Caudate nucleus (tissue), 63 donors: ENCODE measurements at places on chromosomes 12 and 14.
A peak's percentile ranks its signal among the peaks of the same experiment; 100 is the strongest.

- peak; percentile 60 for DNase-seq
Measured at GRCh38 chr12:120725659-120726509, at the start of gene ACADS. ACADS (plus strand) TSS chr12:120725826; CDS start chr12:120725886, 60 bp downstream.

DNA sequence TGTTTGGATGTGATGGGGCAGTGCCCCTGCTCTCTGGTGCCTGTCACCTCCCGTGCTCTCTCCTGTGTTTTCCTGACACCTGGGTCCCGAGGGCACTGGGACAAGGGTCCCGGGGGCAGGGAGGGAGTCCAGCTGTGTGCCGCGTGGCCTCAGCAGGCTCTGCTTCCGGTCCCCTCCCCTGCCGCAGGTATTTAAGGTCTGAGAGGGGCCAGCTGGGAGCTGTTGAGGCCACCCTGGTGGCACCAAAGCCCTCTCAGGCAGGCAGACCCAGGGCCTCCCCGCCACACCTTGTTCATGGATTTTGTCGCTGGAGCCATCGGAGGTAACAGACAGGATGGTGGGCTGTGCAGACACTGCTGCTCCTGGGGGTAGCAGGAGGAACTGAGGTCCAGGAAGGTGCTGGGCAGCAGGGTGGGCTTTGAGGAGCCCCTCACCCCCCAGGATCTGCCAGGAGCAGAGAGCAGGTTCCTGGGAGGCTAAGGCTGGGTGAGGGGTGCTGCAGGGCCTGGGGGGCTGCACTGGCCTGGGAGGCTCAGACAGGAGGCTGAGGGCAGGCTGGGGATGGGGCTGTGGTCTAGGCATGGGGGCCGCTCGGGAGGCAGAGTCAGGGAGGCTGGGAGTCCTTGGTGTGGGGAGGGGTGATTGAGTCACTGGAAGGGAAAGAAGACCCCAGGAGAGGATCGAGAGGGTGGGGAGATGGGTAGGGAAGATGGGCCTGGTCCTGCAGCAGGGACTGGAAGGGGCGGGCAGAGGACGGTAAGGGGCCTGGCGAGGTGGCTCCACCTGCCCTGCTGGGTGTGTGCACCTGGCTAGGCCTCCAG lies at the start of gene SLC25A47:
Gene SLC25A47 (plus strand): TSS at position 219 of the 821 bp plus-strand sequence. CDS start 76 bp downstream, at position 295.
- no peak for DNase-seq

DNA sequence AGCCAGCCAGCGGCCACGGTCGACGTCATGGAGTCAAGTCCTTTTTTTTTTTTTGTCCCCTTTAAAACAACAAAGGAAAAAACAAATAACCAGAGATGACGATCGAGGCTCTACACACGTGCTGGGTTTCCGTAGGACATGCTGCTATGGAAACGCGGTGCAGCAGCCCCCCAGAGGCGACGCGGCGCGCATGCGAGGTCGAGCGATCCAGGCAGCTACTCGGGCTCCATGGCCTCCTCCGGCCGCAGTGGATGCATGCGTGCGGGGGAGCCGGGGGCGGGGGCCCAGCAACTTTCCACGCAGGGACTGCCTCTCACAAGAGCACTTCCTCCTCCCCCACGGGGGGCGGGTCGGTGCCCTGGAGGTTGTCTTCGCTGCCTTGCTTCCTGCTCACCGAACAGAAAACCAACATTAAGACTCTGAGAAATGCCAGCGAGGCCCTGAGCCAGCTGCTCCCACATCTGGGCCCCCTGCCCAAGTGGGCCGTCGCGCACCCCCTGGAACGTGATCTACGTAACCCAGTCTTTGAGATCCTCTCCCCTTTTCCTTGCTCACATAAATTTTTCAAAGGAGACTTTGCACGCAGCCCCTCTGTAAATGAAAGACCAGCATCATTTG lies 30.7 kb downstream of the P2RX4 start:
- peak; percentile 35 for DNase-seq

DNA sequence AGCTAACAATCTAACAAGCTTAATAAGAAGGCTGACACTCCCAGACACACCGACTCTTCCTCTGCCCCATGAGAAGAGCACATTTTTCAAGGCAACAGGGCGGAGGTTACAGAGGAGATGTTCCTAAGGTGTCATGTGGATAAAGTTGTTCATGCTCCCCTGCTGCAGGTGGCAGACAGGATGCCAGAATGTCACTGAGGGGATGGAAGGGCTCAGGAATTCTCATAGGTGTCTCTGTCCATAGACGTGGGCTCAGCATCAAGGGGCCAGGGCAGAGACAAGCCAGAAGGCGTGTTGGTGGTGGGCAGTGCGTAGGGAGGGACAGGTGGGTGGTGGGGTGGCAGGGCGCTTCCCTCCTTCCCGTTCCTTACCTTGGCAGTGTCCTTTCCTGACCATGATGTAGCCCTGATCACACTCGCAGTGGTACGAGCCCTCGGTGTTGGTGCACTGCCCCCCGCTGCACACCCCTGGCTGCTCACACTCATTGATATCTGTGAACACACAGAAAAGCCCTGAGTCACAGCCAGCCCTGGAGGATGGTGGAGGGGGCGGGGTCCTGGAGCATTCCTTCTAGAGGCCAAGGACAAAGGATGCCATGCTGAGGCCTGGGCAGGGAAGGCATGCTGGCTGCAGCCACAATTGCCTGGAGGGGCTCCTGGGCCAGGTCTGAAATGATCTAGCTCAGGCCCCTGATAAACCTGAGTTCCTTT lies 23.0 kb downstream of the ISCA2 start:
- DNase-seq = no peak

- peak; percentile 2 for DNase-seq
Measured at GRCh38 chr14:32985866-32986265, 47.2 kb downstream of the NPAS3 start.

- DNase-seq = no peak
Measured at GRCh38 chr12:108815875-108816594, 41.3 kb downstream of the SSH1 start.

GRCh38 chr12:64099397-64099796 lies 122.7 kb downstream of the KICS2 start:
- DNase-seq = no peak

- DNase-seq = no peak
Measured at GRCh38 chr12:104740668-104741067, 217.4 kb downstream of the SLC41A2 start.

DNA sequence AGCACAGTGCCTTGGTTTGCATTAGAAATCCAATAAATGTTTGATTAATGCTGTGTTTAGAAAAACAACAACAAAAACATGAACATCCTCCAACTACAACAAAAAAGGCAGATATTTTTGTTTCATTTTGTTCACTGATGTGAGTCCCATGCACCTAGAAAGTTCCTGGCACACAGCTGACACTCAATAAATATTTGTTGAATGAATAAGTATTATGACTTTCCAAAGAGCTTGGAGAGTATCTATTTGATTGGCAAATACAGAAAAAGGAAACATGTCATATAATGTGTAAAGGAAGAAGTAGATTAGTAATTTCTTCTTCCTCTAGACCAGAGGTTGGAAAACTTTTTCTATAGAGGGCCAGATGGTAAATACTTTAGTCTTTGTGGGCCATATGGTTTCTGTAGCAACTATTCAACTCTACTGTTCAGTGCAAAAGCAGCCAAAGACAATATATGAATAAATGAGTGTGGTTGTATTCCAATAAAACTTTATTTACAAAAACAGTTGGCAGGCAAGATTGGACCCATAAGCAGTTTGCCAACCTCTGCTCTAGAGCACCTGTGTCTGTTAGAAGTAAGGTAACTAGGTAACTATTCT lies 312.3 kb upstream of the DIO2 start:
- DNase-seq = no peak

DNA sequence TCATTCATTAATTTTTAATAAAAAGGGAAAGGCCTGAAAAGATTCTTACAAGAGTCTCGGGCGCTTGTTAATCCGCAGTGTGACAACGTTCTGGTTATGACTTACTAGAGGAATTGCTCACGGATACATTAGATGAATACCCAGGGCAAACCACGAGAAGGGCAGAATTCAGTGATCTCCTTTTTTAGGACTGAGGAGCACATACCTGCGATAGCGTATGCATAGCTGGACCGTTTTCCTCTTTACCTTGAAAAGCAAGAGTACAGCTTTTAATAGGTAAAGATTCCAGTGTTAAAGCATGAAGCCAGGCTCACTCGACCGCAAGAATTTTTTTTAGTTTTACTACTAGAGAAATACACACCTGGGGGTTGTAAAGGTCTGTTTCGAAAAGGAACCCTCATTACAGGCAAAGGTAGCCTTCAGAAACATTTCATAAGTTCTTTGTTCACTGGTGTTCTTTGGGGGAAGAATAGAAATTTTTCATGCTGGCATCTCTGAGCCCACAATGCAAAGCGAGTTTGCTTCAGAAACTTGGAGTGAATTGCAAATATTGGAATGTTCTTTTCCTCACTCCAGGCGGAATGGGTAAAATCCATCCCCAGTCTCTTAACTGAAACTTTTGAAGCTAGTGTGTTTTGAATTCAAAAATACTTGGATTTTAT lies 953 bp downstream of the MAPK1IP1L start:
- no peak for DNase-seq

DNA sequence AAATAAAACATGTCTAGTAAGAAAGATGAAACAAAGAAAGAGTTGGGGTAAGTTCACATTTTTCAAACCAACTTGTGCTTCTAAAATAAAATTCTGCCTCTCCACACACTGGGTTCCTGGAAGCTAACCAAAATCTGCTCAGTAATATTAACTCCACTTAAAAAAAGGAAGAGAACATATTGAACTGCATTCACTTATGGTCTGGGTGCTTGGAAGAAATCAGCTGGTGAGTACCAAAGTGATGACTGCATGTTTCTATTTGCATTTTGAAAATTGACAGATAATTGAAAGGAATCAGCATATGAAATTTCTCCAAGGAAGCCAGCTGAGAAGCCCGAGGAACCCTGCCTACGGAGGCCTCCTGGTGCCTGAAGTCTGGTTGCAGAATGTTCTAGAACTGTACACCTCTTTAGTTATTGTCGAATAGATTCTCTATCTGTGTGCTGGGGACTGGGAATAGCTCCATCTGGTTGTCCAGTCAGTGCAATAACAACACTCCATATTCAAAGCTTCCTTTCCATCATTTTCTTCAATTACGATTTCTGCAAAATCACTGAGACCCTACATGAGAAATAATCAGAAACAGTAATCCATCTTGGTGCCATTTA lies 836.1 kb downstream of the VRK1 start:
- no peak for DNase-seq

- no peak for DNase-seq
Measured at GRCh38 chr14:100093319-100093718, 28.1 kb downstream of the EVL start.

- DNase-seq = no peak
Measured at GRCh38 chr12:6201213-6201608, 1.0 kb downstream of the CD9 start.

DNA sequence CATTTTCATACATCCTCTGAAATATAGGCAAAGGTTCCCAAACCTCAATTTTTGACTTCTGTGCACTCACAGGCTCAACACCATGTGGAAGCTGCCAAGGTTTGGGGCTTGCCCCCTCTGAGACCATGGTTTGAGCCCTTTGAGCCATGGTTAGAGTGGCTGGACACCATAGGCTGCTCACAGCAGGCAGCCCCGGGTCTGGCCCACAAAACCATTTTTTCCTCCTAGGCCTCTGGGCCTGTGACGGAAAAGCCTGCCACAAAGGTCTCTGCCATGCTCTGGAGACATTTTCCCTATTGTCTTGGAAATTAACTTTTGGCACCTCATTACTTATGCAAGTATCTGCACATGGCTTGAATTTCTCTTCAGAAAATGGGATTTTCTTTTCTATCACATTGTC lies 1113.2 kb upstream of the ATXN7L3B start:
- no peak for DNase-seq

DNA sequence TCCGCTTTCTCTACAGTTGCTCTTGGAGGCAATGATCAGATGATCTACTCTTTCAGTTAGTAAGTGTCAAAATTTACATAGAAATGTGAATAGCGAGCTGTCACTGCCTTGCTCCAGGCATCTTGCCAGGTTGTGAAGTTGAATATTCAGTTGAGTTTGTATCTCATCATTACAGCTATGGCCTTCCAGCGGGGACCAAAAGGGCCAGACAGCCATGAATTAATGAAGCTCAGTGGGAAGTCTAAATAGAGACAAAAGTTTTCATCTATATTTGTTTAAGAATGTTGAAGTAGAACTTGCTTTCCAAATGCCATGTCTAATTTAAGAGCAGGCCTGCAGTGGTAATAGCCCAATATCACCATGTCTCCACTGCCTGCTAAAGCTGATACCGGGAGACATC lies 387.8 kb downstream of the FLRT2 start:
- DNase-seq = no peak

GRCh38 chr14:44035707-44036106 lies 471.4 kb downstream of the FSCB start:
- DNase-seq = no peak

DNA sequence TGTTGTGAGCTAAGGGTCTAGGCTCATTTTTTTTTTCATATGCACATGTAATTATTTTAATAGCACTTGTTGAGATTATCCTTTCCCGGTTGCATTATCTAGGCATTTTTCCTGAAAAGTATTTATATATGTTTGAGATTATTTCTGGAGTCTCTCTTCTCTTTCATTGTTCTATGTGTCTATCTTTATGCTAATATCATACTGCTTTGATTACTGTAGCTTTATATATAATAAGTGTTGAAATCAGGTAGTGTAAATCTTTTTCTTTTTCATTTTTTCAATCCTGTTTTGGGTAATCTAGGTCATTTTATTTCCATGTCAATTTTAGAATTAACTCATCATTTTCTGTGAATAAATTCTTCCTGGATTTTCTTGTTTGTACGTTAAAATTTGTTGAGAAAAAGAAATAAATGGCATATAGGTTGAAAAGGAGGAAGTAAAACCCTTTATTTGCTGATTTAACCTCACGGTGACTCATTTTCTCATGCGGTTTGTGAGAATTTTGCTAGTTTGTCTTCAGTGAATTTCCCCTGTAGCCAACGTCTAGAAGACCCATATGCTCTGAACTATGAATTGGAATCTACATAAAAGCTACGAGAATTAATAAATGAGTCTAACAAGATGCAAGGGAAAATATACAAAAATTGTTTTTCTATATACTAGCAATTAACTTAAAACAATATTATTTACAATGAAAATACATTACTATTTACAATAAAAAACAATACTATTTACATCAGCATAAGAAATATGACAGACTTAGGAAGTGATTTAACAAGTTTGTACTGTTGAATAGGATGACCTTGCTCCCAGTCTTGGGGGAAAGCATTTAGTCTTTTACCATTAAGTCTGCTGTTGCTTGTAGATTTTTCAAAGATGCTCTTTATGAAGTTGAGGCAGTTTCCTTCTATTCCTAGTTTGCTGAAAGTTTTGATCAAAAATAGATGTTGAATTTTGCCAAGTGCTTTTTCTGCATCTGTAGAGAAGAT lies 105.0 kb downstream of the SNAPC1 start:
- no peak for DNase-seq

- DNase-seq = no peak
Measured at GRCh38 chr12:127174881-127175280, 1092.1 kb upstream of the TMEM132C start.

DNA sequence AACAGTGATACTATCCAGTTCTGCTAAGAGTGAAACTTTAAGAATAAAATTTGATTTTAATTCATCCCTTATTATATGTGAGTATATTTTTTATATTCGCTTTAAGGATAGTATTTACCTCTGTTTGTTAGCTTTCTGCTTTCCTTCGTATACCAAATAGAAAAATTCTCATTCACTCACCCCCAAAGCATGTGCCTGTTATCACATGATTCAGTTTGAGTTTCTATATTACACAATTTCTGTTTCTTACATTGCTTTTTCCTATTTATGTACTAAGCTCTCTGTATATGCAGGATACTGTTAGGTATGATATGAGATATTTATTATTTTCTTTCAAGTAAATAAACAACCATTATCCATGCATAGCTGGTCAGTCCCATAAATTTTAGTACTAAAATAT lies 275.2 kb downstream of the FBXL14 start:
- no peak for DNase-seq
